ENCODE measurements at places on chromosomes 5 and 9. TPM values are rescaled to one million over a fixed set of nuclear protein-coding genes. Genes with fewer than 3 reads are reported as not detected.

PFN3 gene
- total RNA-seq: not detected

ITGA1 gene
- 65.6 TPM for total RNA-seq

CDH9 gene
- 2.1 TPM for total RNA-seq

ECPAS gene
- total RNA-seq: 83.7 TPM

GFI1B gene
- 0.28 TPM for total RNA-seq

WDR38 gene
- total RNA-seq: 0.31 TPM

REEP2 gene
- 1.9 TPM for total RNA-seq

IFNB1 gene
- not detected for total RNA-seq

STKLD1 gene
- total RNA-seq: 1.9 TPM

PTGDS gene
- 236 TPM for total RNA-seq

CAVIN4 gene
- total RNA-seq: 0.13 TPM

DUSP1 gene
- 172 TPM for total RNA-seq

ADAMTS19 gene
- total RNA-seq: not detected

PARP8 gene
- 42.5 TPM for total RNA-seq

ZNF300 gene
- 6.5 TPM for total RNA-seq

GGTA1 gene
- 11.0 TPM for total RNA-seq

HAVCR1 gene
- 114 TPM for total RNA-seq

FUBP3 gene
- 44.1 TPM for total RNA-seq

TLR4 gene
- 33.4 TPM for total RNA-seq

SPINK4 gene
- not detected for total RNA-seq

MORN5 gene
- total RNA-seq: 1.6 TPM

MLANA gene
- not detected for total RNA-seq

PSIP1 gene
- 43.9 TPM for total RNA-seq

GABBR2 gene
- total RNA-seq: 0.06 TPM

GLDC gene
- total RNA-seq: 60.1 TPM

PCDH1 gene
- total RNA-seq: 147 TPM

MED7 gene
- total RNA-seq: 18.2 TPM

SOHLH1 gene
- total RNA-seq: not detected

CORO2A gene
- total RNA-seq: 5.3 TPM

SLC34A3 gene
- total RNA-seq: 0.13 TPM

NOL6 gene
- total RNA-seq: 32.8 TPM

AK8 gene
- 6.3 TPM for total RNA-seq

C9orf50 gene
- total RNA-seq: 1.1 TPM
